ENCODE measurements at places on chromosomes 6 and 20.

DNA sequence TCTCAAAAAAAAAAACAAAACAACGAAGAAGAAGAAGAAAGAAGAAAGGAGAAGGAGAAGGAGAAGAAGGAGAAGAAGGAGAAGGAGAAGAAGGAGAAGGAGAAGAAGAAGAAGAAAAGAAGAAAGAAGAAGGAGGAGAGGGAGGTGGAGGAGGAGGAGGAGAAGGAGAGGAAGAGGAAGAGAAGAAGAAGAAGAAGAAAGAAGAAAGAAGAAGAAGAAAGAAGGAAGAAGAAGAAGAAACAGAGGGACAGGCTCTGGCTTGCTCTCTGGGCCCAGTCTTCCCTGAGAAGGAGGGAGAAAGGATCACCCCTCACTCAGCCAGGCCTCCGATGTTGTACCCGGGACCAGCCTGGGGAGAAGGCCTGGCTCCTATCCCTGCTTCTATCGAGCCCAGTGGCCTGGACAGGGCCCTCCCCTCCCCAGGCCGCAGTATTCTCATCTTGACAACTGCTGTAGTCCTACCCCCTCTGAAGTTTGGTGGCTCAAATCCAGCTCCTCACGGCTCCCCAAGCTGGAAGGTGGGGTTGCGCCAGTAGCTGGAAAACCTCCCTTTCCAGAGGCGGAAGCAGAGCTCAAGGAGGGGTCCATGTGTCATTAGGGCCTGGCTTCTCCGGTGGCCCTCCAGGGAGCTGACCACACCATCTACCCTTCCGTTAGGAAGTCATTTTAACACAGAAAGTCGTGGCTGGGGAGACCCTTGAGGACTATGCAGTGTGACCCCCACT, 18.9 kb downstream of the C6orf132 start:
- DNase-seq = no peak

- no peak for DNase-seq
Measured at GRCh38 chr6:18186540-18187250, 31.5 kb downstream of the KDM1B start.

DNA sequence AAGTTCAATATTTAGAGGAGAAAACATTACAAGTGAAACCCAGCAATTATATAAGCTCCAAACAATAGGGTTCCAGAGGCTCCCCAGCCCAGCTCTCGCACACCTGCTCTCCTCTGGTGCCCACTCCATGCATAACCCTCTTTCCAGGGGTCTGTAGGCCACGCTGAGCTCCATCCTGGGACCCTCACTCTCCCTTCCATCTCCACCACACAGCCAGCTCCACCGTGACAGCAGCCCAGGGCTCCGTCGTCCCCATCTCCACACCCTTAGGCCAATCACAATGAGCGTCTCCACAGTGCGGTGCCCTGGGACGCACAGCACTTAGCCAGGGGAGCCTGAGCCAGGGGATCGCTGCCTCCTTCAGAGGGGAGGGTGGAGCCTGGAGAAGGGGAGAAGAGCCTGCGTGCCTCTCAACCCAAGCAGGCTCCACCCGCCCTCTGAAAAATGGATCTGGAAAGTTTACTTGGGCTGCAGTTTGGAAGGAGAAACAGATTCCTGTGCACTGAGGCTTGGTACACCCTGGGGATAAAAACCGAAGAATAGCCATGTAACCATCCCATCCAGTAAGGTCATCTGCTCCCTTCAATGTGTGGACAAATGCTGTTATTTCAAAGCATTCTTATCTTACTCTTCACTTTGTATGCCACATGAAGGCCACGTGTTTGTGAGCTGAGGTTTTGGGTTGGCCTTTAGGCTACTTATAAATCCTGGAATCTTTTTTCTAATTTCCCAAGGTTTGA, 72.4 kb upstream of the GGTLC1 start:
- no peak for DNase-seq

DNA sequence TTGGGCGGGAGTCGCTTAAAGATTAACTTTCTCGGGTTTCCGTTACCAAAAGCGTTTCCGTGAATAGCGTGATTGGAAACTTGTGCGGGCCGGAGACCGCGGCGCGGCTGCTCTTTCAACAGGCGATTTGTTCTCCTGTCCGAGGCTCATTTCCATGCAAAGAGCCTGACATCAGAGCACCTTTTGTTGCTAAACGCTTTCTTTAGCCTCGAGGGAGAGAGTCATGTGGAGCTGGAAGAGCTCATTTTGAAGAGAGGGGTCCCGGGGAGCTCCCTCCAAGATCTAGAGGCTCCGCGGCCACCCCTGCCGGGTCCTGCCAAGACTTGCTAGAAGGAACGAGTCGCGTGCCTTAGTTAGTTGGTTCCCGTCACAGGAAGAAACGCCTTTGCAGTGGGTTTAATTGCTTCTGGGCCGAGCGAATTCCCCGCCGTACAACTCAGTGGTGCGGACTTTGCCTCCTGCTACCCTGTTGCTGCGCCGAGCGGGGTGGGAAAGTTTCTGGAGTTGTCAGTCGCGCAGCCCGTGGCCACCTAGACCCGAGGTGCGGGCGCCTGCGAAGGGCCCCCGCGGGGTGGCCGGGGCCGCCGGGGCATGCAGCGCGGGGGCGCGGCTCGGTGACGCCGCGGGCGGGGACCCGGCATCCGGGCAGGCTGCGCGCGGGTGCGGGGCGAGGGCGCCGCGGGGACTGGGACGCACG, at the start of gene SASH1:
SASH1 (plus strand) TSS at position 489 of the 697 bp plus-strand sequence. CDS start 230 bp downstream, outside the sequence.
- peak; percentile 88 for DNase-seq

- no peak for DNase-seq
Measured at GRCh38 chr20:61692479-61692878, 373.2 kb downstream of the TAF4 start.

- no peak for DNase-seq
Measured at GRCh38 chr6:13371421-13372072, 43.2 kb upstream of the TBC1D7 start.

DNA sequence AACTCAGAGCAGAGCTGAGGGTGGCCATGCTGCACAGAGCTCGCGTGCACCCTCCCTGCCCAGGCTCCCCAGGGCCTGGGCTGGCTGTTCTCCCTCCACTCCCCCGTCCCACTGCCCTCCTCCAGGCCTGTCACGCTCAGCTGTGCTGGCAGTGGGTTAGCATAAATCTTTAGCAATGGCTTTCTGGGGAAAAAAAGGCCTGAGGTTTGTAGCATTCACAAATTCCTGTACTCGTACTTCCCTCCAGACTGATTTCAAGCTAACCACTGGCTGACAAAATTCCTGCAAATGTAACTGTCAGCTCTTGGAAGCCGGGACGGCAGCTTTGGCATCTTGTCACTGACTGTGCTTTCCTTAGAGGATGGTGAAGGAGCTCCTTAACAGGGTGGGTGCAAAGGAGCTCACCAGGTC, 22.3 kb upstream of the SMOC2 start:
- peak; percentile 77 for DNase-seq

- DNase-seq = no peak
Measured at GRCh38 chr6:41025966-41026530, 13.0 kb downstream of the UNC5CL start.

DNA sequence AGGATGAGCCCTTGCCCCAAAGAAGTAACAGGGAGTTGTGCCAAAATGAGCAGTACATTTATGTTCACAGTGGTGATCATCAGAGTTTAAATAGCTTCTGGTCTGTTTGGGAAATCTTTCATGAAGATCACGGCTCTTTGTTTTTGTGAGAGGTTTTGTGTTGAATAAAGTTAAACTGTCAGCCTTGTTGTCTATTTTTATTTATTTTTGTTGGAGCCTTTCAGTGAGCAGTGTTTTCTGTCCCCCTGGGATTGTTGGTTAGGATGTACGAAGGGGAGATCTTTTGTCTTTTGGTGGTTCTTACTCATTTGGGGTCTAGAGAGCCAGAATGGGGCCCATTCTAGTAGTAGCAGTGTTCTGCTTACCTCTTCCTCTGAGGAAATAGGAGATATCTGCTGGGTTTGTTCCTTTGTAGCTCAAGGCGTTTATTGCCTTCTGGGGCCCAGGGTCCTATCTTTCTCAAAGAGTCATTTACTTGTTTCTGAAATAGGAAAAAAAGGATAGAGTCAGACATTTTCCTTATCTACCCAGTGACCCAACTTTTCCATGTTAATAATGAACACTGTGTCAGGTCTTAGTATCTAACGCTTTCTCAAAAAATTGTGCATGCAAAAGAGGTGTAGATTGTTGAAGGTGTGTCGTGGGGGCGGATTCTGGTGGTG, 157.4 kb downstream of the JARID2 start:
- no peak for DNase-seq

GRCh38 chr6:163466839-163467390, 52.4 kb downstream of the QKI start:
- no peak for DNase-seq

- DNase-seq = no peak
Measured at GRCh38 chr6:54020334-54020733, 90.9 kb upstream of the MLIP start.

- DNase-seq = no peak
Measured at GRCh38 chr6:134734312-134734869, 215.5 kb downstream of the ALDH8A1 start.

GRCh38 chr6:2960935-2961334, 10.4 kb downstream of the SERPINB6 start:
- DNase-seq = no peak

- DNase-seq = no peak
Measured at GRCh38 chr20:5211803-5212714, 85.3 kb downstream of the CDS2 start.

DNA sequence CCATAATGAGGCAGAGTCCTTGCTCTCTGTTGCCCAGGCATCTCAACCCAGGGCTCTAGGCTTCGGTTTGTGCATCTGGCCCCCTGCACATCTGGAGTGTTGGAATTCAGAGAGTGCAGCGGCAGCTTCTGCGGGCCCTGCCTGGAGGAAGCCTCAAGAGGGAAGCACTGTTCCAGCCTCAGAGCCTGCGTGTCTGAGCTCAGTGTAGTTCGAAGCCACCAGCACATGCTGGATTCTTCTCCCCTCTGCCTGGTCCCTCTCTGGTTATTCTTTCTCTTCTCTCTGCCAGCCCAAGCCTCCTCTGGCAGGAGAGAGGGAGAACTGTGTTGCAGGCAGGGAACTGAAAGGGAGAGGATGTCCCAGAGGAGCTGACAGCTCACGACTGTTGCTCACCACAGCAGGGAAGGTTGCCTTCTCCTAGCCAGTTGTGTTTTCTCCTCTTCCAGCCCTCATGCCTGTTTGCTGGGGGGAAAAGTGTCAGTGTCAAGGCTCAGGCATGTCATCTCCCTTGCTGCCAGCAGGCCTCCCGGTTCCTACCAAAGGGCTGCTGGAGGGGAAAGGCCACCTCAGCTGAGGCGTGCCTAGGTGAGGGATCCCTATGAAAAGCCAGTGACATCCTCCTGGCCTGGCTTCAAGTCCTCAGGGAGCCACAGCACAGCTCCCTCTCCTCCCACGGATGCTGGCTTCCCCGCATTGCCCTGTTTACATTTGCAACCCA, 126.0 kb upstream of the LRFN2 start:
- DNase-seq = no peak

- DNase-seq = no peak
Measured at GRCh38 chr6:40342723-40343122, 244.4 kb downstream of the LRFN2 start.

DNA sequence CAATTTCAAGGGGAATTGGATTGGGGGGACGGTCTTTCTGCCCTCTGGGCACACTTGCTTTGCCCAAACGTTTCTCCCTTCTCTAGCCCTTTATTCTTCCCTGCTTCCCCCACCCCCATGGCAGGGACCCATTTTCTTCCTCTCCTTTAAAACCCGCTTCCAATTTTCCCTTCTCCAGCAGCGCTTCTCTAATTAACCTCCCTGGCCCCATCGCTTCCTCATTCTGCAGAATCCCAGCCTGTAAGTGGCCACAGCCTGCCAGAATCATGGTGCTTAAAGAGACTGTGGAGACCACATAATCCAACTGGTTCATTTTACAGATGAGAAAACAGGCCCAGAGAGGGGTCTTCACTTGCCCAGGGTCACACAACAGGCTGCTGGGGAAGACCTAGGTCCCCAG, 61.4 kb downstream of the CPNE5 start:
- no peak for DNase-seq

DNA sequence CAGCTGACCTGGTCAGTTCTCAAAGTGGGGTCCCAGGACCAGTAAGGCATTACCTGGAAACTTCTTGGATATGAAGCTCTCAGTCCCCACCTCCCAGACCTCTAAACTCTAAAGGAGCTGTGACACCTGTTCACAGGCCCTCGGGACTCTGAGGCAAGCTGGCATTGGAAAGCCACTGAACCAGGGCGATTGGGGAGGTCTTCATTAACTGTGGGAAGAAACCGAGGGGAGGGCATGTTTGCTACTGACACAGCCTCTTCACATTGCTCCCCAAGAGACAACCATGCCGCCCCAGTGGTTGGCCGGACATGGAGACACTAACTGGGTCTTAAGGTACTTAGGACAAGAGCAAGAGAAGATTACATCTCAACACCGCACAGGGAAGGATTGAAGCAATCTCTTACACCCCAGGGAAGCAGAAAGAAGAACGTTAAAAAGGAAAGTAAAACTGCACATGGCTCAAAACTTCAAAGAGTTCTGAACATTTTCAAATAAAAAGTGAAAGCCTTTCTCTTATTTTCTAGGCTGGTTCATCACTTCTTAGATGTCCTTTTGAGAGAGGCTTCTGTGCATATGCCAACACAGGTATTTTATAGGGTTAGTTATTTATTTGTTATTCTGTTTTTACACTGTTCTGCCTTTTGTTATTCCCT, 210.0 kb upstream of the CST7 start:
- no peak for DNase-seq

DNA sequence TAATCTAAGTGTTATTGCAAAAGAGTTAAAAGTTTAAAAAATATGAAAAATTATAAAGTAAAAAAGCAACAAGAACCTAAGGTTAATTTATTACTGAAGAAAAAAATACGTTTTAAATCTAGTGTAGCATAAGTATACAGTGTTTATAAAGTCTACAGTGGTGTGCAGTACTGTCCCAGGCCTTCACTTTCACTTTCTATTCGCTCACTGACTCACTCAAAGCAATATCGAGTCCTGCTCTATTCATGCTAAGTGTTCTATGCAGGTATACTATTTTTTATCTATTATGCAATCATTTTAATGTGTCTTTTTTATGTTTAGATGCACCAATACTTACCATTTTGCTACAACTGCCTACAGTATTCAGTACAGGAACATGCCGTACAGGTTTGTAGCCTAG, 113.0 kb downstream of the MANEA start:
- no peak for DNase-seq

- DNase-seq = no peak
Measured at GRCh38 chr20:2385026-2385425, 4.3 kb downstream of the TGM6 start.

GRCh38 chr6:96060249-96060648, 44.5 kb downstream of the FUT9 start:
- no peak for DNase-seq

- DNase-seq = no peak
Measured at GRCh38 chr20:35465976-35466375, 10.6 kb downstream of the CEP250 start.

DNA sequence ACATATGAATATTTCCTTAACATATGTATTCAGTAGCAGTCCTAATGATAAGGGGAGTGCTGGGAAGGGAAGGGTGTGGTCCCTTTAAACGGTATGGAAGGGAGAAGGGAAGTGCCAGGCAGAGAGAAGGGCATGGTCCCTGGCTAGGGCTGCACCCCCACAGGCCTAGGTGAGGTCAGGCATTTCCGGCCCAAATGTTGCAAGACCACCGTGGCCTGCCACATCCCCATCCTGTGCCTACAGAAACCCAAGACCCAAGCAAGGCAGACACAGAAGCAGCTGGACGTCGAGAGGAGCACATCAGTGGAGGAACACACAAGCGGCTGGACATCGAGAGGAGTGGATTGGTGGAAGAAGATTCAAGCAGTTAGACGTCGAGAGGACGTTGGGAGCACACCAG, 5.9 kb downstream of the RRAGD start:
- no peak for DNase-seq

GRCh38 chr6:100212131-100212530, 218.1 kb upstream of the MCHR2 start:
- no peak for DNase-seq

All from kidney (tissue), 22 donors.